Ovary (tissue), 10 donors: ENCODE measurements at places on chromosomes 7 and 10. TPM values are rescaled to one million over a fixed set of nuclear protein-coding genes. Genes with fewer than 3 reads are reported as not detected.

GRCh38 chr7:141291541-141291940 lies 217.7 kb downstream of the TMEM178B start:
- no peak for DNase-seq

- DNase-seq = no peak
Measured at GRCh38 chr7:24922099-24922773, 57.7 kb downstream of the OSBPL3 start.

The UCN3 gene
- total RNA-seq = not detected

- DNase-seq = no peak
Measured at GRCh38 chr10:11140963-11141362, 123.3 kb downstream of the CELF2 start.

GRCh38 chr10:80515941-80516340 lies 21.8 kb upstream of the SH2D4B start:
- DNase-seq = peak; percentile 28

GRCh38 chr7:83077328-83077727 lies 85.4 kb downstream of the PCLO start:
- no peak for DNase-seq

- no peak for DNase-seq
Measured at GRCh38 chr7:51471981-51472296, 155.3 kb upstream of the COBL start.

DNA sequence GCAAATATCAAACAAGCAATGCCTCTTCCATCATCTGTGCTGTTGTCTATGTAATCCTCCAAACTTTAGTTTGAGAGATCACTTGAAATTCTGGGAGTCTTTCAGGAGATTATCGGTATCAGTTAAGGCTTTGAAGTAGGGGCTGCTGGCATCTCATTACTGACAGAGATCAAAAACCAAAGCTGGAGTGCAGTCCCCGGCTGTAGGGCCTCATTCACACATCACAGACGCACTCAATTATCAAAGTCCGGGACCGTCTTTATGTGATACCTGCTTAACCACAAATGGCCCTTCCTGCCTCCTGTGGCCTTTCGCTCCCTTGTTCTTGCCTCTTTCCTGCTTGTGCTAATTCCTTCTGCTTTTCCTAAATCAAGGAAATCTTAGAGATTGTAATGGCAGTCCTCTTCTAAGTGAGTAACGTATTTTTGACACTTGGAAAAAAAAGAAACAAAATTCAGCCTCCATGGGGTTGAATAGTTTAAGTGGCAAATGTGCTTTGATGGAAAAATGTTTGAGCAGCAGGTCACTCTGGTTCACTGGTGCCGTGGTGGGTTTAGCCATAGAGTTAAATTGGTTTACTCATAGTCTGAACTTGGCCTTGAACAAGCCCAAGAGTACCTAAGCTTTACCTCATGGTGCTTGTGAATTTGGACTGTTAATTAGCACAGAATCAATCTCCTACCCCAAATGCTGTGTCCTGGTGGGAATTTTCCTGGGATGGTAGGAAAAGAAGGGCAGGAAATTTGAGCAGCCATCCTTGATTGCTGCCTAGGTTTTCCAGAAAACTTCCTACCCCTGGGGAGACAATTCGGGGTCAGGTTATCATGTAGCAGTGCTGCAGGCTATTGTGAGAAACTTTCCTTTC lies 178.9 kb upstream of the LYZL1 start:
- DNase-seq = no peak

The NODAL gene
- not detected for total RNA-seq

GRCh38 chr10:86594535-86594934 lies 59.8 kb upstream of the OPN4 start:
- DNase-seq = no peak

- DNase-seq = no peak
Measured at GRCh38 chr7:134787064-134787463, 7.6 kb downstream of the CALD1 start.

DNA sequence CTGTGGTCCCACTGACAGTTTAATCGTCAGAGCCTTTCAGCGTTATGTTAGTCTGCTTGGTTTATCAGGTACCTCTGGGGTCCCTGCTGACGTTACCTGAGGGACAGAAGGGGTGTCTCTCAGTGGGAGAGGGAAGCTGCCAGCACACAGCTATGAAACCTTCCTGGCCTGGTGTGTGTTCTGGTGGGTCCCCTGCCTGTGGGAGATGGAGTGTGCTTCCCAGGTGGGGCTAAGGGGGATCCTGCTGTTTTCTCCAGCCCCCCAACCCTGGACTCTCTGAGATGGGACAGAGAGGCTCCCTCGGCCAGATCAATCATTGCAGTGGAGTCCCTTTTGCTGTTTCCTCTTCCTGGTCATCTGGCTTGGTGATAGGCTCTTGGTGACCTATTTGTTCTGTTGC lies 308.8 kb downstream of the TNS3 start:
- DNase-seq = no peak

The TFR2 gene
- 0.12 TPM for total RNA-seq

The SKAP2 gene
- total RNA-seq = 20.0 TPM

GRCh38 chr10:42722575-42722974 lies 60.0 kb upstream of the BMS1 start:
- DNase-seq = no peak

GRCh38 chr7:43679210-43680068 lies 49.9 kb downstream of the COA1 start:
- no peak for DNase-seq

GRCh38 chr10:56928714-56929113 lies 567.7 kb upstream of the ZWINT start:
- no peak for DNase-seq

GRCh38 chr10:28393956-28394568 lies 91.2 kb upstream of the MPP7 start:
- DNase-seq = peak; percentile 55
